OCI-M1 (cell line): ENCODE measurements at places on chromosomes 5 and 9.

GRCh38 chr9:32322622-32323021, 61.8 kb upstream of the ACO1 start:
- DNase-seq: no peak

GRCh38 chr9:111627260-111627963, 3.7 kb upstream of the DNAJC25 start:
- no peak for DNase-seq

GRCh38 chr9:131297903-131298302, 8.4 kb downstream of the PLPP7 start:
- peak; percentile 72 for DNase-seq

DNA sequence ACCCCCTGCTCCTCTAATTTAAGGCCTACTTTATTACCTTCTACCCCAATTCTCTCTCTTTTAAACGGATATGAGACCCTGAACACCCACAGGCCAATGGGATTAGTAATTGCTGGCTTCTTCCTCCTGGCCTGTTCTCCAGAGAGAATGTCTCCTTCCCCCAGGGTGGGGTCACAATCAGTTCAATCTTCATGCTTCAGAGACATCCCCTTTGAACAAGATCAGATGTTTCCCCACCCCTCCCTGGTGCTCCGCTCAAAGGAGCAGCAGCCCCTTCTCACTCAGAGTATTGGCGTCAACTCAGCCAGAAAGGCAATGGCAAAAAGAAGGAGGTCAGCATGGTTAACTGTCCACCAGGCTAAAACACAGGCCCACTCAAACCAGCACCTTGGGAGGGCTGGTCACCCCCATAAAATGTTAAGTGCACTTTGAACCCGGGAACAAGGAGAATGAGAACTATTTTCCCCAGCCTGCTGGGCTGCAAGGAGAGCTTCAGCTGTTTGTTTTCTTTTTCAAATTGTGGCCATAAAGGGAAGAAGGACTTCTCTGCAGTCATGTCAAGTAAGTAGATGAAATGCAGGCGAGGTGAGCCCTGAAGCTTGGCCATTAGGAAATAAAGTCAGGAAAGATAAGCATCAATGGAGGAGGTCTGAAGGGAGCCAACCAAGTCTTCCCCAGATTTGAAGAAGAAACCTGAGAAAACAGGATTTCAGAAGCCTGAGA, 20.1 kb downstream of the LHFPL2 start:
- DNase-seq: no peak
